CD4-positive, alpha-beta T cell treated with Interleukin-17A for 4 hours (primary cell): ENCODE measurements at places on chromosomes 4 and X.

GRCh38 chr4:8516996-8517550 is 63.1 kb upstream of the GPR78 start:
- DNase-seq, result no peak

GRCh38 chr4:17707671-17708070 is 73.8 kb downstream of the FAM184B start:
- no peak for DNase-seq

DNA sequence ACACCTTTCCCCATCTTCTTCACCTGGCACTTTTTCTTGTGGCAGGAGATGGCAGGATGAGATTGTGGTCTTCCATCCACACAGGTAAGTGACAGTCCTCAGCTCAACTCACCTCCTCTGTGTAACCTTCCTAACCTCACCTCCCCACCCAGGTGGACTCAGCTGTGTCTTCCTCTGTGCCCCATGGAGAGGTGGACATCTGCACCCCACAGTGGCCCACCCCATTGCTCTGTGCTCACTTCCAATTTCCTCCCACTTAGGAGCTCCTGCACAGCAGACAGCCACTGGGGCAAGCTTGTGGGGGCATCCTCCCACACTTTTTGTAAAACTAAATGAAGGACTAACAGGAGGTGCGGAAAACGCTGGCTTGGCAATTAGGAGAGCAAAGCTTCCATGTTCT is 61.6 kb downstream of the MSX1 start:
- no peak for DNase-seq

DNA sequence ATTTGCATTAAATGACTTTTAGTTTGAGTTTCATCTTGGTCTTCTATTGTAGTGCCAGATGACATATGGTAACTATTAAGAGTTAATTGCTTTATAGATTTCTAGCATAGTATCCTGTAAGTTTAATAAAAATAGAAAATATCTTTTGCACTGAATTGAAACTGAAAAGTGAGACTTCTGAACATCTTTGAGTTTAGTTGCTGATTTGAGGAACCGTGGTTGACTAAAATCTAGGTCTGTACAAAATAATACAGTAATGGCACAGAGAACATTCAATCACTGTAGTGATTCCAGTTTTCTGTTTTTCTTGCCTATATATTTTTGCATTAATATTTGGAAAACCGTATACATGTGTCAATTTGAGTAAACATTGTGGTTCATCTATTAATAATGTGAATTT is 60.7 kb downstream of the SPATA4 start:
- DNase-seq, result no peak

GRCh38 chrX:140525448-140525847 is 20.6 kb upstream of the SOX3 start:
- DNase-seq, result no peak

GRCh38 chrX:11108253-11108941 is 2.7 kb upstream of the HCCS start:
- DNase-seq, result no peak

- DNase-seq, result no peak
Measured at GRCh38 chr4:6534618-6535328, 40.2 kb upstream of the MAN2B2 start.

- no peak for DNase-seq
Measured at GRCh38 chrX:21986596-21986995, 45.5 kb upstream of the PHEX start.

GRCh38 chrX:102899940-102900916 is 36.8 kb upstream of the RAB40AL start:
- peak; percentile 76 for DNase-seq

DNA sequence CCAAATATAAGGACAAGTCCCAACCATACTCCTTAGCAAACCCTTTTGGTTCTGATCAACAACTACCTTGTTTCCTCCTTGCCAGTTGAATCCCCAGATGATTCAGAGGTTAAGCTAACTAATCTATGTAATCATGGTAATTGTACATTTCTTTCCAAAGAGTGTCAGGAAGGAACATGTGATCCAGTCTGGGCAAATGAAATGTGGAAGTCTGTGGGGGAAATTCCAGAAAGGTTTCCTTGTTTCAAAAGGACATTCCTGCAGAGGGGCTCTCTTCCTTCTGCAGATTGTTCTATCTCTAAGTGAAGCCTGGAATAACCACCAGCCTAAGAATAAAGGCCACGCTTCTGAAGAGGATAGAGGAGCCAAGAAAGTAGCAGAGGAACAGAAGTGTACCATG is 7.0 kb downstream of the PRSS12 start:
- DNase-seq, result no peak

DNA sequence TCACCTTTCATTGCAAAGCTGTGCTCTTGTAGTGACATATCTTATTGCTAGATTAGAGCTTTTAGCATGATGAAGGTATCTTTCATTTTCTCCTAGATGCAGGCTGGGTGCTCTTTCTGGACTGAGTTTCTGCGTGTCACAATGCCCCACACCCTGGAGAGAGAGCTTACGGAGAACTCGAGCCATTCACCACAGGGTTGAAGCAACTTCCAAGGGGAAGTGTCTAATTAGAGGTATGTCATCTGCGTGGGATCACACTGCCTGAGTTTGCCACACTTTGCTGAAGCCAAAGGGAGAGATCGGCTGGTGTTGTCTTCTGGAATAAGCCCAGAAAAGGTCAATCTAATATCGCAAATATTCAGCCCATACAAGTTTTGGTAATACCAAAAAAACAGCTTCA is 179.3 kb upstream of the MBNL3 start:
- DNase-seq, result no peak

GRCh38 chr4:4555916-4556315 is 14.1 kb upstream of the STX18 start:
- DNase-seq, result no peak

GRCh38 chr4:125526420-125526819 is 211.7 kb downstream of the FAT4 start:
- DNase-seq, result no peak

GRCh38 chr4:5888222-5889001 is 4.5 kb downstream of the CRMP1 start:
- no peak for DNase-seq

DNA sequence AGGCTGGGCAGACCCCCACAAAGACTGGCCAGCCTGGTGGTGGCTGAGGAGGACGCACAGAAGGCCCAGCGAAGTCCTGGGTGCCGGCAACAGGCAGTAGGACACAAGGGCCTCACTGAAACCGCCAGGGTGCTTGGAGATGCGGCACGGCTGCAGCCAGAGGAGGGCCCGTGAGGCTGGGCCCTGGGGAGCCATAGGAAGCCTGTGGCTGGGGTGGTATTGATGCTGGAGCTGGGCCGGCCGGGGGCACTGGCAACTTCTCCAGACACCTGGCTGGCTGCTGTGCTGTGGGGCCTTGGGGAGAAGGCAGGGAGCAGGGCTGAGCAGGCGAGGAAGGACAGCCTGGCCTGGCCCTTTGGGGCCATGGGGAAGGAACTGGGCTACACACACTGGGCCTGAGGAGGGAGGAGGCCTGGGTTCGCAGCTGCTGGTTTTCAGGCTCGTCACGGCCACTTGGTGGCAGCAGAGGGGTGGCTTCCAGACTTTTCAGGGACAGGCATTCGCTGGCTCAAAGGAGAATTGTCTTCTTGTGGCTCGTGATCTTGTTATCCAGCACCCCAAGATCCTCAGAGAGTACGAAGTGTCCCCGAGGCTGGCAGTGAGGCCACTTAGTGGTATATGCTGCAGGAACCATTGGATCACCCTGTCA is 37.2 kb downstream of the ATP2B3 start:
- DNase-seq, result peak; percentile 75

- no peak for DNase-seq
Measured at GRCh38 chr4:52824603-52825459, 37.3 kb upstream of the RASL11B start.
